ENCODE measurements at places on chromosomes 1 and 21. TPM values are rescaled to one million over a fixed set of nuclear protein-coding genes. Genes with fewer than 3 reads are reported as not detected.

The MAP1LC3C gene
- not detected for total RNA-seq

The S100A7A gene
- total RNA-seq, result not detected

The PROK1 gene
- total RNA-seq, result not detected

The FBXO2 gene
- 5.1 TPM for total RNA-seq

- peak; percentile 79 for DNase-seq
- H3K27me3 ChIP-seq, result no peaks in the 10 kb centered on the region
- peak overlapping the region; percentile 51 for H3K27ac ChIP-seq
- H3K36me3 ChIP-seq, result no peaks in the 10 kb centered on the region
- H3K4me3 ChIP-seq, result peak overlapping the region; percentile 50
Observed at GRCh38 chr1:198934901-198935305, 296.1 kb downstream of the PTPRC start.

DNA sequence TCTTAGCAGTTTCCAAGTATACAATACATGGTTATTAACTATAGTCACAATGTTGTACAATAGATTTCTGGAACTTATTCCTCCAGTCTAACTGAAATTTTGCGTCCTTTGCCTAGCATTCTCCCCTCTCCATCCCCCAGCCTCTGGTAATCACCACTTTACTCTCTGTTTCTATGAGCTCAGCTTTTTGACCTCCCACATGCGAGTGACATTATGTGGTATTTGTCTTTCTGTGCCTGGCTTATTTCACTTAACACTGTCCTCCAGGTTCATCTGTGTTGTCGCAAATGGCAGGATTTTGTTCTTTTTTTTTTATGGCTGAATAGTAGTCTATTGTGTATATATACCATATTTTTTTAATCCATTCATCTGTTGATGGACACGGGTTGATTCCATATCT lies 43.9 kb upstream of the CD101 start:
- peaks cover 6% of the 10 kb centered on the region for H3K4me1 ChIP-seq
- no peaks in the 10 kb centered on the region for H3K27me3 ChIP-seq
- H3K36me3 ChIP-seq, result no peaks in the 10 kb centered on the region
- no peak for DNase-seq

- H3K27me3 ChIP-seq, result no peaks in the 10 kb centered on the region
- H3K27ac ChIP-seq, result no peak overlapping the region
- H3K36me3 ChIP-seq, result no peaks in the 10 kb centered on the region
- peaks cover 36% of the 10 kb centered on the region for H3K4me1 ChIP-seq
- DNase-seq, result no peak
Observed at GRCh38 chr1:230104395-230105244, 37.6 kb downstream of the GALNT2 start.

GRCh38 chr1:65527707-65528503 lies 107.4 kb downstream of the LEPR start:
- H3K27ac ChIP-seq, result no peak overlapping the region
- no peaks in the 10 kb centered on the region for H3K4me1 ChIP-seq
- H3K36me3 ChIP-seq, result no peaks in the 10 kb centered on the region
- peaks cover 8% of the 10 kb centered on the region for H3K27me3 ChIP-seq

DNA sequence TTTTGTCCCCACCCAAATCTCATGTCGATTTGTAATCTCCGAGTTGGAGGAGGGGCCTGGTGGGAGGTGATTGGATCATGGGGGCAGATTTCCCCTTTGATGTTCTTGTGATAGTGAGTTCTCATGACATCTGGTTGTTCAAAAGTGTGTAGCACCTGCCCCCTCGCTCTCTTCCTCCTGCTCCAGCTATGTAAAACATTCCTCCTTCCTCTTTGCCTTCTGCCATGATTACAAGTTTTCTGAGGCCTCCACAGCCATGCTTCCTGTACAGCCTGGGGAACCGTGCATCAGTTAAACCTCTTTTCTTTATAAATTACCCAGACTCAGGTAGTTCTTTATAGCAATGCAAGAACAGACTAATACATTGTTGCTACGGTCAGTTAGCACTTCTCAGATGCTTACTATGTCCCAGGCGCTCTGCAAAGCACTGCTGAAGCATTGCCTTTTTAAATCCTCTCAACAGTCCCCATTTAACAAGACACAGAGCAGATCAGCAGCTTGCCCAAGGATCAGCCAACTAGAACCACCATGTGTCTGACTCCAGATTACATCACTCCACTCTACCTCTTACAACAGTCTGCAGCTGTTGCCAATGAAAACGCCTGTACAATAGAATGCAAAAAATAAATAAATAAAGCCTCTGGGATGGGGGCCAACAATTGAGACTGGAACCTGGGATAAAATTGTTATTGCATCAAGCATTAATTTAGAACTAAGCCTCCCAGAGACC lies 52.4 kb upstream of the USP1 start:
- no peaks in the 10 kb centered on the region for H3K36me3 ChIP-seq
- H3K4me3 ChIP-seq, result no peak overlapping the region
- DNase-seq, result no peak
- H3K27ac ChIP-seq, result no peak overlapping the region
- no peaks in the 10 kb centered on the region for H3K27me3 ChIP-seq
- H3K4me1 ChIP-seq, result no peaks in the 10 kb centered on the region

DNA sequence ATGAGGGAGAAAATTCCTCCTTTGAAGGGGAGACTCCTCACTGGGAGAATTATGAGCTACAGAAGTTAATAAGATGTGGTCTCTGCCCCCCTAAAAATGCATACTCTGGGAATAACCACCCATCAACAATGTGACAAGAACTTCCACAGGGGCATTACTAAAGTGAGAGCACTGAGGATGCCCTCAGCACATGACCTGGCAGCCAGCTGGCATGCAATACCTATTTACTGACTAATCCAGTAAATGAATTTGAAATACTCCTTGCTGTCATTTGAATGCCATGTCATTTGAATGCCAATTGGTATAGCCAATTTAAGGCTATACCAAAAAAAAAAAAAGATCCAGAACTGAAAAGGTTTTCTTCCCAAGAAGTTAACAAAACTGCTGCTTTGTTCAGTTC lies 30.8 kb downstream of the PLPP3 start:
- DNase-seq, result no peak
- no peaks in the 10 kb centered on the region for H3K4me1 ChIP-seq
- H3K4me3 ChIP-seq, result no peak overlapping the region
- no peaks in the 10 kb centered on the region for H3K27me3 ChIP-seq
- no peak overlapping the region for H3K27ac ChIP-seq

DNA sequence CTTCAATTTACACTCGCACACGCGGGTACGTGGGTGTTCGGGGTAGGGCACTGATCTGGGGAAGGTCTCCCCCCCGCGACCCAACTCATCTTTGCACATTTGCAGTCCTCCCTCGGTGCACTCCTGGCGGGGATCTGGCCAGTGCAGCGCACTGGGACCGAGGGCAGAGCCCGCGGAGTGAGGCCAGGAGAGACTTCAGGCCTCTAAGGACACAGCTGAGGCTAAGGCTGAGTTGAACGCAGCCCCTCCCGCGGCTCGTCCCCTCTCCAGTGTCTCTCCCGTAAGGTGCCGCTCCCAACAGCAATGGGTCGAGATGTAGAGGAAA lies 936 bp upstream of the NCAM2 start:
- no peak overlapping the region for H3K27ac ChIP-seq
- no peak overlapping the region for H3K4me3 ChIP-seq
- no peaks in the 10 kb centered on the region for H3K36me3 ChIP-seq
- H3K4me1 ChIP-seq, result peaks cover 7% of the 10 kb centered on the region
- DNase-seq, result no peak

GRCh38 chr1:6417961-6418667 lies 1.6 kb downstream of the HES2 start:
- H3K4me1 ChIP-seq, result peaks cover 23% of the 10 kb centered on the region
- no peak overlapping the region for H3K4me3 ChIP-seq
- H3K27me3 ChIP-seq, result peaks cover 62% of the 10 kb centered on the region
- H3K27ac ChIP-seq, result no peak overlapping the region
- no peak for DNase-seq

- no peaks in the 10 kb centered on the region for H3K4me1 ChIP-seq
- H3K36me3 ChIP-seq, result no peaks in the 10 kb centered on the region
- H3K27me3 ChIP-seq, result no peaks in the 10 kb centered on the region
- no peak for DNase-seq
- H3K4me3 ChIP-seq, result no peak overlapping the region
Observed at GRCh38 chr1:215719552-215719951, 152.4 kb downstream of the KCTD3 start.

GRCh38 chr1:100296140-100296539 lies 30.1 kb downstream of the RTCA start:
- H3K4me3 ChIP-seq, result no peak overlapping the region
- no peak for DNase-seq
- H3K27ac ChIP-seq, result no peak overlapping the region
- no peaks in the 10 kb centered on the region for H3K27me3 ChIP-seq
- peaks cover 2% of the 10 kb centered on the region for H3K36me3 ChIP-seq
- H3K4me1 ChIP-seq, result no peaks in the 10 kb centered on the region

All from CD4-positive, alpha-beta memory T cell (primary cell).